ENCODE measurements at places on chromosomes 16 and 17.
A peak's percentile ranks its signal among the peaks of the same experiment; 100 is the strongest.

GRCh38 chr17:40547079-40547784, 18.0 kb downstream of the CCR7 start:
- H3K4me1 ChIP-seq = peaks cover 30% of the 10 kb centered on the region
- H3K4me3 ChIP-seq = no peak overlapping the region
- no peak overlapping the region for H3K27ac ChIP-seq
- peaks cover 7% of the 10 kb centered on the region for H3K27me3 ChIP-seq

DNA sequence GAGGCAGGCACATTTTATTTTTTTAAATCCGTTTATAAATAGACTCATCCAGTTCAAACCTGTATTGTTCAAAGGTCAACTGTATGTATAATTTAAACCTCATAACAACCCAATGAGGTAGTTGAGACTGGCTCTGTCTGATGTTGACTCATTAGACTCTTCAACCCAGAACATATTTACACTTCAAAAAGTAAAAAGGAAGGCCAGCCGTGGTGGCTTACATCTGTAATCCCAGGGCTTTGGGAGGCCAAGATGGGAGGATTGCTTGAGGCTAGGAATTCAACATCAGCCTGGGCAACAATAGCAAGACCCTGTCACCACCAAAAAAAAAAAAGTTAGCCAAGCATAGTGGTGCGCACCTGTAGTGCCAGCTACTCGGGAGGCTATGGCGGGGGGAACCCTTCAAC, 32.5 kb upstream of the DHRS7B start:
- H3K4me3 ChIP-seq = no peak overlapping the region
- no peak for DNase-seq

- no peak for DNase-seq
- peaks cover 7% of the 10 kb centered on the region for H3K36me3 ChIP-seq
- no peaks in the 10 kb centered on the region for H3K27me3 ChIP-seq
- H3K4me3 ChIP-seq = no peak overlapping the region
Observed at GRCh38 chr16:73220836-73221235, 172.9 kb upstream of the ZFHX3 start.

DNA sequence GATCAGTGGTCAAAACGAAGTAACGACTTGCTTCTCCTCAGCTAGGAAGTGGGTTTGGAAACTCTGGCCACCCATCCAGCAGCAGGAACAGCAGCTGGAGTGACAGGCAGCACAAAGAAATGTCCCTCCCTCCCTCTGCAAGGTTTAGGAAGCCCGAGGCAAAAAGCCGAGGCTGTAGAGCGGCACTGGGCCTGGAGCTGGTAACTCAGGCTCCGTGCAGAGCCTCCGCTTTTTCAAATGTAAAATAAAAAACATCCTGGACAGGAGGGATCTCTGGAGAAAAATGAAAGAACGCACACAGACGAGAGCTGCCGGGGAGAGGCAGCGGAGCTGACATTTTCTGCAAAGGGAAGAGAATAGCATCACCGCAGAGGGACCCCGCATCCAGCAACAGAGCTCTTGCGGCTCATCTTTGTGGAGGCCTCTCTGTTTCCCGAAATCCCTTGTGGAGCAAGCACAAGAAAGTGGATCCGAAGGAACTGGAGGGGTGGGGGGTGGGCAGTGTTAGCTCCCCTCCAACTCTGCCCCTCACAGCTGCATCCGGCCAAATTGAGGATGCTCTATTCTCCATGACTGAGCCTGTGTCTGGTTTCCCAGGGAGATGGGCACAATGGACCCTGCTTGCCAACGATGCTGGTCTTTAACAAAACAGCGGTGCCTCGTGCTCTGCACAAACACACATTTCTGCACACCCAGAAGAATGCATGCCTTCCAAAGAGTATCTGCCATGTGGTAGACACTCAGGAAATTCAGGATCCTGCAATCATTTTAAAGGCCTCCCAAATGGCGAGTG, 335.5 kb upstream of the ZFHX3 start:
- no peaks in the 10 kb centered on the region for H3K36me3 ChIP-seq
- H3K4me3 ChIP-seq = no peak overlapping the region
- H3K27me3 ChIP-seq = peaks cover 2% of the 10 kb centered on the region

DNA sequence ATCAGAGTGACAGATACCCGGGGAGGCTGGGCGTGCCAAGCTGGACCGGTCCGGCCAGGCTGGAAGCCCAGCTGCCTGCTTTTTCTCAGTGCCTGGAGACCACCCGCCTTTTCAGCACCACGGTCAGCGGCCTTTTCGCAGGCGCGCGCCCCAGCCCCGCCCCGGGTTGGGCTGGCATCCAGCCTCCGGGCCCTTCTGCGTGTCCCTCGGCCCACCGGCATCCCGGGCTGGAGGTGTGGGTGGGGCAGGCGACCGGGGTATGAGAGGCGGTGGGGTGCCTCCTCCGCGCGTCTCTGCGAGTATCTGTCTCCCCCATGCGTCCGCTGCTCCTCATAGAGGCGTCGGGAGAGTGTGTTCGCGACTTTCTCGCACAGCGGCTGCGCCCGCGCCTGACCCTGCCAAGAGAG, 102.5 kb downstream of the MRM1 start:
- H3K4me1 ChIP-seq = peaks cover 14% of the 10 kb centered on the region
- H3K27me3 ChIP-seq = peaks cover 21% of the 10 kb centered on the region
- peak overlapping the region; percentile 67 for H3K4me3 ChIP-seq
- DNase-seq = peak; percentile 51
- H3K27ac ChIP-seq = no peak overlapping the region
- H3K36me3 ChIP-seq = no peaks in the 10 kb centered on the region

DNA sequence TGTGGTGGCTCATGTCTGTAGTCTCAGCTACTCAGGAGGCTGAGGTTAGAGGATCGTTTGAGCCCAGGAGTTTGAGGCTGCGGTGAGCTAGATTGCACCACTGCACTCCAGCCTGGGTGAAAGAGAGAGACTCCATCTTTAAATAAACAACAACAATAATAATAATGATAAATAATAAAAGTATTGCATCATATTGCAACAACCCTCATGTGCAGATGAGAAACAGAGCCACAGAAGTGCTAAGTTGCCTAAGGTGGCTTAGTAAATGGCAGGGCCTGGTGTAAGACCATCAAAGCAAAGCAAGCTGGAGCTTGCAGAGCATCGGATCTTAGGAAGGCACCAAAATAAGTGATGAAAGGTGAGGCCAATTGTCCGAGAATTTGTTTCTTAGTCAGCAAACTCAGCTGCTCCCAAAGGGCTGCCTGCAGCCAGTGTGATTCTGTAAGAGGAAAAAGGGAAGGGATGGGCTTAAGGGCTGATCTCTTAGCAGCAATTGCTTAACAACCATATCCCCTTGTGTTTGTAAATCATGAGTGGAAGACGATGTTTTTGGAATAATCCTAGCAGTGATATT, 45.3 kb upstream of the HS3ST3A1 start:
- H3K4me1 ChIP-seq = peaks cover 19% of the 10 kb centered on the region
- no peaks in the 10 kb centered on the region for H3K36me3 ChIP-seq
- H3K27ac ChIP-seq = no peak overlapping the region

Measured in glutamatergic neuron (in vitro differentiated cells).